ENCODE measurements at places on chromosomes 6 and 20. TPM values are rescaled to one million over a fixed set of nuclear protein-coding genes. Genes with fewer than 3 reads are reported as not detected.

SIRPB1 gene
- total RNA-seq: 7.2 TPM

- H3K4me1 ChIP-seq: no peaks in the 10 kb centered on the region
- H3K27me3 ChIP-seq: no peaks in the 10 kb centered on the region
- H3K4me3 ChIP-seq: no peak overlapping the region
- DNase-seq: no peak
- H3K27ac ChIP-seq: no peak overlapping the region
Observed at GRCh38 chr20:35012227-35013069, 56.8 kb downstream of the MYH7B start.

HDGFL1 gene
- not detected for total RNA-seq

SYNE1 gene
- 570 TPM for total RNA-seq

DNA sequence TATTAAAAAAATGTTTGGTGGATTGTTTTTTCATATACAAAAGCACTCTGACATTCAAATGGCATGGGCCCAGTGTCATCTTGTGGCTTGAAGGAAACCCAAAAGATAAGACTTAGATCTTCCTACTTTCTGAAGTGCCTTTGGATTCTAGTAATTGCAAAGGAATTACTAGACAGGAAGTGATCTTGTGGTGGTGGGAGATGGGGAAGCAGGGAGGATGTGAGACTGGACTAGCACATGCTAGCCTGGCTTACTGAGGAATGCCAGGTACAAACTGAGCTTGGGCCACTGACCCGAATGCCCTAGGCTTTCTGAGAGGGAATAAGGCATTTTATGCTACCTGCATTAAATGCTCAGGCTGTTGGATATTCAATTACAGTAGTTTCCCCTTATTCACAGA lies 59.0 kb downstream of the AFG1L start:
- H3K36me3 ChIP-seq: no peaks in the 10 kb centered on the region
- H3K27ac ChIP-seq: no peak overlapping the region
- DNase-seq: no peak
- H3K4me1 ChIP-seq: peaks cover 9% of the 10 kb centered on the region

GRCh38 chr20:32494483-32495216 lies 90.5 kb downstream of the NOL4L start:
- peaks cover 13% of the 10 kb centered on the region for H3K36me3 ChIP-seq
- DNase-seq: no peak
- H3K27ac ChIP-seq: no peak overlapping the region
- no peaks in the 10 kb centered on the region for H3K27me3 ChIP-seq
- no peak overlapping the region for H3K4me3 ChIP-seq

- H3K27me3 ChIP-seq: no peaks in the 10 kb centered on the region
- H3K27ac ChIP-seq: no peak overlapping the region
- no peak for DNase-seq
- no peaks in the 10 kb centered on the region for H3K4me1 ChIP-seq
Observed at GRCh38 chr6:165718491-165718891, 55.5 kb upstream of the PDE10A start.

MACROD2 gene
- total RNA-seq: 0.19 TPM

ALDH8A1 gene
- total RNA-seq: 3.0 TPM

Measured in natural killer cell (primary cell).